ENCODE measurements at places on chromosomes 5 and 9.

DNA sequence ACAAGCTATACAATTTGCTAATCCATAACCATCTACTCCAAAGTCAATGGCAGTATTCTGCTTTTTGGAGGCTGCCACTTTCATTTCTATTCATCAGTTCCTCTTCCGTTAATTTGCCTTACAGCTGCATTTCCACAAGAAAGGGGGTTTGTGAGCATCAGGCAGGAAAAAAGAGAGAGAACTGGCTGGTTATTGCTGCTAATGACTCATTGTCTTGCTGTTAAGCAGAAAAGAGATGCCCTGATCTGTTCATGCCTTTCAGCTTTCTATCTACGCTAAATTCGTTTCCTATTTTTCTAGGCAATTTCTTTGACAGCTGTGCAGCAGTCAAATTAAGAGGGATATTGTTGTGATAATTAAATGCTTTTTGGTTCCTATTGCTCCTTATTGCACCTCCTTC, 65.9 kb upstream of the GNAQ start:
- DNase-seq, result no peak

DNA sequence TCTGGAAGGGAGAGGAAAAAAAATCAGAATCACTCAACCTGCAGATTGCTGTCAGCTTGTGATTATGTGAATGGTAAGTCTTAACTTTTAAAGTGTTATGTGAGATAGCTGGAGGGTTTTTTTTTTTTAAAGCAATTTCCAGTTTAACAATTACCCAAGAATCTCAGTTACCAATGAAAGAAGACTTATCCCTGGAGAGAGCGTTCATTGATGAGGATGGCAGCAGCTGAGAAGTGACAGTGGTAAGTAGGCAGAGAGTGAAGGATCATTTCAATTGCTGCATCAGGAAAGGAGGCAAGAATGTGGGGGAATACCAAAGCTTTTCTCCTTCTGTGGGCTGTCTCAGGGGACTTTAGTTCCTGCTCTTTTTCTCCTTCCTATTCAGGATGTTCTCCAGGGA, 370.2 kb upstream of the C9orf72 start:
- DNase-seq, result no peak

DNA sequence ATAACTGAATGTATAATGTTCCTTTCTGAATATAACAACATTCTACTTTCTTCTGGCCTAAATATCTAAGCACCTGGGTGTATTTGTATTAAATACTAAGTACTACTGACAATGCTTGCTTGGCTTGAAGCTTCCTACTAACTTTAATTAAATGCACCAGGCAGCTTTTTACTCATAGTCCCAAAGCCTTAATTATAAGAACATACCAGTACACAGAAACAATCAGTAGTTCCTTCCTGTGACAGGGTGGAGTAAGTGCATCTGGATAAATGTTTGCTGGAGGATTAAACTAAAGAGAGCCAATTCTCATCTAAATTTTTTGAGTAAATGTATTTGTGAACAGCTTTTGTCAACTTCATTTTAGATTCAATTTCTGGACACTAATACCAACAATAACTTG, 558.6 kb upstream of the SEMA6A start:
- DNase-seq, result no peak

DNA sequence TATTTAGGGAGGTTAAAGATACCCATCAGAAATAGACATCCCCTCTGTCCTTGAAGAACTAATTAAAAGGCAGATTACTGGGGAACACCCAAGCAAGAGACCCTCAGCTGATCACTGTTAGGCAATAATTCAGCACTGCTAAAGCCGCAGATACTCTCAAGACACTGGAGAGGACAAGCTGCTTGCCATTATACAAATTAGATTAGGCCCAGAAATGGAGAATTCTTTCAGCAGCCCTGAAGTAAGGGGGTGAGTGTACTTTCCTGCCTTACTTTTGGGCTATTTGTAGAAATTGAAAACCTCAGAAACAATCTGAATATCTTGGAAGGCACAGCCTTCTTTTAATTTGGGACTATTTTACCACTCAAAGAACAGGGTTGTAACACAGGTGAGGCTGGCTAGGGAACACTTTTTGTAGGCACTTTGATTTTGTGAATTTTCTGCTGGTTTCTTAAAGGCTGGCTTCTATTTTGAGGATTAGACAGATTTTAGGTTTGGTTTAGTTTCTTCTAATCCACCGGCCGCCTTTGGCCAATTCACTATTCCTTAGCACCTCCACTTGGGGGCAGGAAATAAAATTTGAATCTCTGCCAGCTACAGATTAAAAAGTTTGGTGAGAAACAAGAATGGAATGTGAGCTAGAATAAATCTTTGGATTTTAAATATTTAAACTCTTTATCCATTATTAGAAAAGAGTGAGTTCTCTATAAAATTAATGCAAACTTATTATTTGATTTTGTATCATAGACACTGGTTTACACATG, 106.0 kb downstream of the SMARCA2 start:
- no peak for DNase-seq

DNA sequence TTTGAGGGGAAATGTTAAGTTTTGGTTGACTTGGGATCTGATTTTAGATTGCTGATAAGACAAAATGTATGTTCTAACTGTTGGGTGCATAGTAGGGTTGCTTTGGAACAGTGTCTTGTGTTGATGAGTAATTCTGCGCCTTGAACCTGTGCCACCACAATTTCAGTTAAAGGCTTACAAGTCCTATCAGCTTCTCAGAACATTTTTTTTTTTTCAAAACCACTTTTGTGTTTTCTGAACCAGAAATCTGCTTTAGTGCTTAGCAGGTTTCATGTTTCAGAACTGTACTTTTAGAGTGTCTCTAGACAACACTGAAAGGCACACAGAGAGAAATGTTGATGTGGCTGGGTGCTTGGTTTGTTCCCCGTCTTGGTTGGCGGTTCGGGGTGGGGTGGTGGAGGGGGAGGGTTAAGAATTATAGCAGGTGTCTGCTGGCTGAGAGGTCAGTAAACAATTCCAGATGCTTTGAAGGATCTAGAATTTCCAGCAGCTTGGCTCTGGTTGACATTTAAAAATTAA, 84.6 kb downstream of the ANKRD55 start:
- DNase-seq, result no peak

GRCh38 chr9:87149799-87150198, 202.5 kb upstream of the GAS1 start:
- no peak for DNase-seq

DNA sequence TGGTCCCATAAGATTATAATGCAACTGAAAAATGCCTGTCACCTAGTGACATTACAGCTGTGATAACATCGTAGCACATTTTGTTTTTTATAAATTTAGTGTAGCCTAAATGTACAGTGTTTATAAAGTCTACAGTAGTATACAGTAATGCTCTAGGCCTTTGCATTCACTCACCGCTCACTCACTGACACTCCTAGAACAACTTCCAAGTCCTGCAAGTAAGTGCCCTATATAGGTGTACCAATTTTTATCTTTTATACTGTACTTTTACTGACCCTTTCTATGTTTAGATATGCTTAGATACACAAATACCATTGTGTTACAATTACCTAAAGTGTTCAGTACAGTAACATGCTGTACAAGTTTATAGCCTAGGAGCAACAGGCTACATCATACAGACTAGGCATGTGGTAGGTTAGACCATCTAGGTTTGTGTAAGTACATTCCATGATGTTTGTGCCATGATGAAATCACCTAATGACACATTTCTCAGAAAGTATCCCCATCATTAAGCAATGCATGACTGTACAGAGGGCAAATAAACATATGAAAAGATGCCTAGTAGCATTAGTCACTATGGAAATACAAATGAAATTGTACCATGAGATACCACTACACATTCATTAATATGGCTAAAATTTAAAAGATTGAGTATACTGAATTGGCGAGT, 127.6 kb downstream of the TRPM6 start:
- no peak for DNase-seq

DNA sequence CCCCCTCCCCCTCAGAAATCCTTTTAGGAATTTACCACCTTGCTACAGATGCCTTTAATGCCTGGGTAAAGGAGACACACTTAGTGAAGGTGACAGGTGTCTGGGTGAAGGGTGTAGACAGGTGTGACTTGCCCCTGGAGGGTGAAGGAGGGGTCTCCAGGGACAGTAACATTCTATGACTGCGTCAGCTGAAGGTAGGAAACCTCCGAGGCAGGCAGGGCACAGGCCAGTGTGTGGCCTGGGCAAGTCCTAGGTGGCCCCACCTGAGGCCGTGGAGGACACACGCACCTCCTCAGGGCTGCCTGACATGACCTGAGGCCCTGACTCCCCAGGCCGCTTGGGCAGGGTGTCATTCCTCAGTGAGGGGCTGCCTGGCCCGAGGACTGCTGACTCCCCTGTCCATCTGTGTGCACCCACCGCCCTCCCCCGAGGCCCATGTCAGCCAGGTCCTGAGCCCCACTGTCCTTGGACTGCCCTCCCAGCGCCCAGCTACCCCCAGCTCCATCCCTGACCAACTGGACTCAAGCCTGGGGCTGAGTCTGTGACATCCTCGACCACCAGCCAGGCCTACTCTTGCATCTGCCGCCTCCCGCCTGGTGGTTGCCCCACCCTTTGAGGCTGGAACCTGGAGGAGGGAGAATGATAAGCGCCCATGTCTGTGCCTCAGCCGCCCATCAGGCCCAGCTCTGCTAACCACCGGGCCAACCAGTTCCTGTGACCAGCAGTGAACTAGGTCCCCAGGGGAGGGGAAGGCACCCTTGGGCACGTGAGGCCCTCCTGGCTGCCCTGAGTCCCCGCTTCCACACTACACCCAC, 18.4 kb downstream of the CARD19 start:
- DNase-seq, result no peak

DNA sequence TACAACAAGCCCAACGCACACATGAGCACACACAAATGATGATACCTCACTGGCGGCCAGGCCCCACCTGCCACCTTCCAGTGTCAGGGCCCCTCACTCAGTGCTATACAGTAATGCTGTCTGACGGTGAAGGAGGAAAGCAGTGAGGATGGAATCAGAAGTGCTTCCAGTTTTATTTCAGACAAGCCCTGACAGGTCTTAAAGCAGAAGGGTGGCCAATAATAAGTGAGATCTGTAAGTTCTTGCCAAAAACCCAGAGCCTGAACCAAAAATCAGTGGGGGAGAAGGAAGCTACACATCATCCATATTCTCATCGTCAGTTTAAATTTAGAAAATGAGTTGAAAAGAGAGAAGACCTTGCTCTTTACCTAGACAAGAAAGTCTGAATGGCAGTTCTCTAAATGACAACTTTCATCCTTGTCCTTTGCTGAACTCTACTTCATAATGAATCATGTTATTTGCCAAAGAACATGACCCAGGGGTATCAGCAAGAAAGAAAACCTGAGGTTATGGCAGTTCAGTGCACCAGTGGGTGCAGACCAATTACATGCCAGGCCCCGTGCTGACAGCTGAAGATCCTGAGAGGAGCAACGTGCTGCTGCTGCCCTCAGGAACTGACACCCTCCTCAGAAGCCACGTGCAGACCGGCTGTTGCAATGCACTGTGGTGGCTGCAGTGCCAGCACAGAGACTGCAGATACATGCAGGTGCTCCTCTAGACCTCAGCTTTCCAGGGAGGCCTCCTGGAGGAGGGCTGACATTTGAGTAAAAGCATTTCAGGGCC, 118.7 kb downstream of the DROSHA start:
- no peak for DNase-seq

GRCh38 chr9:82134010-82134409, 145.4 kb downstream of the SPATA31D1 start:
- DNase-seq, result no peak

GRCh38 chr9:137988051-137988450, 110.5 kb downstream of the CACNA1B start:
- DNase-seq, result no peak

DNA sequence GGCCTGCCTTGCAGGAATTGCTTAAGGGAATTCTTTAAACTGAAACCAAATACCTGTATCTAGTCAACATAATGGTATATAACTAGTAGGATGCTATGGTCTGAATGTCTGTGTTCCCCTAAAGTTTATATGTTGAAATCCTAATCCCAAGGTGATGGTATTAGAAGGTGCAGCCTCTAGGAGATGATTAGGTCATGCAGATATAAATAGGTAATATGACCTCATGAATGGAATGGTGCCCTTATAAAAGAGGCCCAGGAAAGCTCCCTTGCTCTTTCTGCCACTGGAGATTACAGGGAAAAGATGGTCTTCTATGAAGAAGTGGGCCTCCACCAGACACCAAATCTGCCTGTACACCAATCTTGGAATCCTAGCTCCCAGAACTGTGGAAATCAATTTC, 7.4 kb upstream of the KIAA1958 start:
- no peak for DNase-seq

- DNase-seq, result no peak
Measured at GRCh38 chr9:110040788-110041187, 167.2 kb downstream of the C9orf152 start.

DNA sequence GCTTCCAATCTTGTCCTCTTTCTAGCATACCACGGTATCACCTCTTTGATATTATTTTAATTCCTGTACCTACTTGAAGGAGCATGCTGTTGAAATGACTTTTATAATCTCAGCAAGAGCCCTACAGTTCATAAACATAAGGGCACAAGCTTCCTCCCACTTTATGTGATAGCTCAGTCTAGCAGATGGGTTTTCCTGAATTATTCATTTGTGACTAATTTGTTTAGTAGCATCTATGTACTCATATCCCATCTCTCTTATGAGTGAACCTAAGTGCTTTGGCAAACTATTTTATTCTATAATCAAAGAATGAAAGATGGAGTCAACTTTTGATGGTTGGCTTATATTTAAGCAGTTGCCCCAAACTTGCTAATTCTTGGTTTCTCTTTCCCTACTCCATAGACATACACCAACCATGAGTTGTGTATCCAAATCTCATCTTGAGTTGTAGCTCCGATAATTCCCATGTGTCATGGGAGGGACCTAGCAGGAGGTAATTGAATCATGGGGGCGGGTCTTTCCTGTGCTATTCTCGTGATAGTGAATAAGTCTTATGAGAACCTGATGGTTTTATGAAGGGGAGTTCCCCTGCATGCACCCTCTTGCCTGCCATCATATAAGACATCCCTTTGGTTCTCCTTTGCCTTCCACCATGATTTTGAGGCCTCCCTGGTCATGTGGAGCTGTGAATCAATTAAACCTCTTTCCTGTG, 17.7 kb downstream of the TXNDC8 start:
- no peak for DNase-seq

DNA sequence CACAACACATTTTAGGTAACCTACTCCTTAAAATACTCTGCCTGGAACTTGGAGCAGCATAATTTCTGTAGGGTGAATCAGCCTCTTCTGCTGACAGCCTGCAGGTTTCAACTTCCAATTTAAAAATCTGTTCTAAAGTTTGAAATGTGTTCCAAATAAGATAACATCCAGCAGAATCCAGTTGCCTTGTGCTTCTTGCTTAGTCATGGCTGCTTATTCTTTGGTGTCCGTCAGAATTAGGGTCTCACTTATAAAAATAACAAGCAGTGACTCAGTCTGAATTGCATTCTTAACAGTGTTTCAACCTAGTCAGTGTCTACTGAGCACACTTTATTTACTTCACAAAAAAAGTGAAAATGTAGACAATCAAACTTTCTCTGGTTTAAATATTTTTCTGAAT, 3.7 kb downstream of the CDH6 start:
- DNase-seq, result no peak

DNA sequence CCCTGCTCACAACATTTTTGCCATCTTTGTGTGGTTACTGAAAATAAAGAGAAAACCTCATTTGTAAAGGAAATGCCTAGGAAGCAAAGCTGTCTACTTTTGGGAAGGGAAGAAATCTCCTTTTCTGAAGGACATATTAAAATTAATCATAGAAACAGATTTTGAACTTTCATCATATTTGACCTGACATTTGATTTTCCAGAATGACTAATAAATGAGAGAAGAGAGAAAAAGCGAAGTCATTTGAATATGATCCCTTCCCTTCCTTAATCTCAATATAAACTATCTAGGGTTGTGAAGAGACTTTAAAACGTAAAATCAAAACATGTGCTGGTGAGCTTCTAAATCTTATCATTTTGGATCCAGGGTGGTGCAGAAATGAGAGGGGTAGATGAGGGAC, 66.3 kb downstream of the FEM1C start:
- DNase-seq, result no peak

GRCh38 chr9:105828596-105829213, 134.4 kb downstream of the TMEM38B start:
- DNase-seq, result no peak
